NCI-H510A (cell line): ENCODE measurements at places on chromosomes 3 and 15.

DNA sequence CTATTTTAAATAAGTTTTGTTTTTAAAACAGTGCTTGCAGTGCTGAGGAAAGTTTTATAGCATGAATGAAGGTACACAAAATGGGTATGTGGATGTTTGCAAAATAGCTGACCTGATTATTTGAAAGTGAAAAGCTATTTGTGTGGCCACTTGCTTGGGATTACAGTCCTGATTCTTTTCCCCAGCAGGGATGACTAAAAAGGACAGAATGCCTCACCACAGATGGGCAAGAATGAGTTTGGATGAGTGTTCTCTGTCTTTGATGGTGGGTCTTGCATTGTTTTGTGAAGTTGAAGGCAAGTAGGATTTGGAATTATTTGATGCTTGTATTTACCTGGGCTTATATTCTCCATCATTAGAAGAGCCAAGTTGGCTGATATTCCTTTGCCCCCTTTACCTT, 48.8 kb upstream of the MEIS2 start:
- DNase-seq, result no peak

GRCh38 chr3:60047426-60048200, 997.8 kb upstream of the CFAP20DC start:
- no peak for DNase-seq

- DNase-seq, result no peak
Measured at GRCh38 chr3:23666818-23667217, 138.9 kb upstream of the UBE2E1 start.

GRCh38 chr15:63028442-63029110, 14.0 kb upstream of the TPM1 start:
- DNase-seq, result no peak

DNA sequence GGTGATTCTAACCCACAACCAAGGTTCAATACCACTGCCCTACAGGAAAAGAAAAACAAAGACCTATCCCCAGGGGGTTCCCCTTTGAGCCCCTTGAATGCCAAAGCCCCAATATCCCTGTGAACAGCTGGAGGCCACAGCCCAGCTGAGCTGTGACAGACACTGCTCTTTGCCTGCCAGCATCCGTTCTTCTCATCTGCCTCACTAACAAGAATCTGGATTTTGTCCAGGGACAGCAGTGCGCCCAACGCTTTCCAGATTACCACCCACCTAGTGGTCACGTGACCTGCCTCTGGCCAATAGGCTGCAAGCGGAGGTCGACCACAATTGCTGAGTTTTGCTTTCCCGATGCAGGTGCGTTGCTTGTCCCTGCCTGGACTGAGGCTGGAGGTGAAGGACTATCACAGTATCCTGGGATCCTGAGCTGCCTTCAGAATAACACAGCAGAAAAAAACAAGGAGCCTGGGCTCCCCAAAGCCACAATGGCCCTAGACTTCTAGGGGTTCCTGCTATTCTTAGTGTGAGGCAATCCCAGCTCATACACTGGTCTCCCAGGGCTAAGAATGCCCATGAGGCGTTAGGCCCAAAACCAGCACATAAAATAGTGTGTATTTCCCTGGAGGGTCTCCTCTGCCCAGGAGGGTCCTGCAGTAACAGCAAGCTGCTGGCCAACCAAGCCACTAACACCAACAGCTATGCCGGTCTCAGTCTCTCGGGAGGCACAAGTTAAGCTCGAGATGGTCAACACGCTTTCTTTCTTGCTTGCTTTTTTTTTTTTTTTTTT, 13.8 kb downstream of the BDH1 start:
- peak; percentile 75 for DNase-seq

DNA sequence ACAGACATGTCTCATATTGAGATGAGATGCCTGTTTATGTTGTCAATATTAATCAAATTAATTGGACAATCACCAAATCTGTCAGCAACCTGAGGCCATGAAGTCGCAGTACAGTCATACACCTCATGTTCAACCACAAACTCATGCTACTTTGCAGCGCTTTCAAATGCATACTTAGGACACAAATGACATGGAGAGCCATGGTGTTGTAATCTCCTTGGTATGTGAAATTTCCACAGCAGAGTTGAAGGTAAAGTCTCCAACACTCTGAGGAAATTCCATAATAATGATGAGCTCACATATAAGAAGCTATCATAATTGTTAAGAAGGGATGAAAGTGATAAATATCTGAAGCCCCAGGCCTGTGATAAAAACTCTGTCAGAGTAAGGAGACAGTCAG, 873.9 kb downstream of the MCTP2 start:
- no peak for DNase-seq

GRCh38 chr15:74955796-74956647, 550 bp downstream of the RPP25 start:
- no peak for DNase-seq

DNA sequence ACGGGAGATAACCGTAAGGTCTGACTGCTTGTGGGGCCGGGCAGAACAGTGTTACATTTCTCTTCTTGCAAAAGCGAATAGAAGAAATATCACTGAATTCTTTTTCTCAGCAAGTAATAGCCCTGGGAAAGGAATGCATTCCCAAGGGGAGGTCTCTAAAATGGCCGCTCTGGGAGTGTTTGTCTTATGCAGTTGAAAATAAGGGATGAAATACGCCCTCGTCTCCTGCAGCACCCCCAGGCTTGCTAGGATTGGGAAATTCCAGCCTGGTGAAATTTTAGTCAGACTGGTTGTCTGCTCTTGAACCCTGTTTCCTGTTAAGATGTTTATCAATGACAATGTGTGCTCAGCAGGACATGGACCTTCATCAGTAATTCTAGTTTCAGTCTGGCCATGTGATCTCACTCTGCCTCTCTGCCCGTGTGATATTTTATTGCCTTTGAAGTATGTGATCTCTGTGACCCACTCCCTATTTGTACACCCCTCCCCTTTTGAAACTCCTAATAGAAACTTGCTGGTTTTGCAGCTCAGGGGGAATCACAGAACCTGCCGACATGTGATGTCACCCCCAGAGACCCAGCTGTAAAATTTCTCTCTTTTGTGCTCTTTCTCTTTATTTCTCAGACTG, 715.6 kb downstream of the ROBO1 start:
- no peak for DNase-seq

DNA sequence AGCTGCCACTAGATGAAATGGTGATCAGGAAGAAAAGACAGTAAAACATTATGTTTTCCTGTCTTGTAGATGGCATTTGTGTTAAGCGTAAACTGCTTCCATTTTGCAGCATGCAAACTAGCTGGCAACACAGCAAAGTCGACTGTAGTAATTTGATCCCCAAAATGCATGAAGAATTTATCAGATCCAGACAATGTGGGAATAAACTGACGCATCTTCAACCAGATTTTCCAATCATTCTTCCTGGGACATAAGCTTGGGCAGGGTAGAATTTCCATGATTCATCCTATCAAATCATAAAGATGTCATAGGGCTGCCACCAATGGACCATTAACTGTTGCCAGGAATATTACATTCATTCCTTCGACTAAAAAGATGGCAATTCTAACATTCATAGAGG, 260.3 kb downstream of the ERC2 start:
- DNase-seq, result no peak

DNA sequence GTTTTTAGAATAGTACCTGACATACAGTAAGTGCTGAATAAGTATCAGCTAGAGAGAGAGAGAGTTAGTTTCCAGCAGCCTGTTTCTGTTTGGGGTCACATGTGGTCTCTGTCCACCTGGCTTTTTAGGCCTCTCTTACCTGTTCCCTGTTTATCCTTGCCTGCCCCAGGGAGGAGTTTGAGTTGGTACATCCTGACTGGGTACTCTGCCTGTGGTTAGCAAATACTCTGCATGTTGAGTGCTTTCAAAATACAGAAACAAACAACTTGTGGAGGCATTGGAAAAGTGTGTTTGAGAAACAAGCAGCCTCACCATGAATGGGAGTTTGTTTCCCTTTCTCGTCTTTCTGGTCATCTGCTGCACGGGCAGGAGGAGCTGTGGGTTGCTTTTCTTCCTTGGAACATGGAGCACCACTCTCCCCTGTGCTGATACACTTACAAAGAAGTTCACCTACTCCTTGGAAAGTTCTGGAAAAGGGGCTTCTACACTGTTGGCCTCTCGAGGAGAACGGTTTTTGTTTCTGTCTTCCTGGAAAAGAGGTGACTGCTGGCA, 166.1 kb downstream of the PGPEP1L start:
- no peak for DNase-seq

DNA sequence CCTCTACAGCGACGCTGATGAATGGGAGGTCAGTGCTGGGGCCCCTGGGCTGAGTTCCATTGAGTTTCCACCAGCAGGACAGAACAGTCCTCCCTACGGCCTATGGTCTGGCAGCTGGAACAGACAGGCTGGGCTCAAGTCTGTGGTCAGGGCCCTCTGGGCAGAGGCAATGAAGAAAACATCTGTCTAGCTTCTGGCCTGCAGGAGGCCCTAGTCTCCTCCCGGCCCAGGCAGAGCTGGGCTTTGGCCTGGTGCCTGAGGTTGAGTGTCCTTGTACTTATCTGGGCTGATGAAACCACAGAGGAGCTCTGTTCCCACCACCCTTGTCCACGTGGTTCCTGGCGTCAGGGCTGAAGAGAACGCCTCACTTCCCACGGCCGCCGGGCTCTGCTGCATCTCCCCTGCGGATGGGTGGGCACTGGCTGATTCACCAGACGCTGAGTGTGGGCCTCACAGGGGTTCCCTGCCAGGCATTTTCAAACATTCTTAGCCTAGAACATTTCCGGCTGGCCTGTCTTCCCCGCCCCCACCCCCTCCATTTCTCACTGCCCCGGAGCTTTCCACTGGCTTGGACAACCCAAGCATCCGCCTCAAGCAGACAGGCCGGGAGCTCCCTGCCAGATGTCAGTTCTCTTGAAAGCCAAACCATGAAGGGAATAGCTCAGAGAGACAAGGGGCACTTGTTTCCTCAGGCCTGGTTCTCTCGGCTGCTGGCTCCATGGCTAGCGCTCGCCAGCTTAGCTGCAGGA, 20.3 kb downstream of the PPCDC start:
- no peak for DNase-seq

DNA sequence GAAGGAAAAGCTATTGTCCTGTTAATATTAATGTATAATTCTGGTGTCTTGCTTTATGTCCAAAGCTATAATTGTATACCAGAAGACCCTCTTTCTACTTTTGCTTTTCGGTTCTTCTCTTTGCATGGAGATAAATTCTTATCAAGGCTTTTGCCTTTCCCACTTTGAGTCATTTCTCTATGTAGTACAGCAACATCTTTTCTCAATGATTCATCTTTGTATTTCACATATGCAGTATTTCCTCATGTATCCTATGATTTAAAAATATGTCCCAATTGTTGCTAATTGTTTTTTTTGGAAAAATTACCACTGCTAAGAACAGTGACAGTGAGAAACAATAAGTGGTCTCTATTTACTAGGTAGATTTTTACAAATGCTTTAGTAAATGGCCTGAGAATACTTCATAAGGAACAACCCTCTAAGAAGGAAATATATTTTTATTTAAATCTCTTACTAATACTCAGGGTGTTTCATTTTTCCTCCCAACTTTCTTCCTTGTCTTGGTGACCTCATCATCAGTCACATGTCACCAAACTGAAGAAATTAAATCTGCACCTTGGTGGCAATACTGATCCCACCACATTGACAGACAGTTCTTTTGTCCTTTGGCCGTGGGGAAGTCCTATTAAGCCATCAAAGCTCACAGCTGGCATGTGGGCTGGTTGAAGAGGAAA, 290.6 kb downstream of the SATB1 start:
- no peak for DNase-seq

GRCh38 chr15:88704791-88705768, 66.3 kb downstream of the ISG20 start:
- DNase-seq, result no peak

- no peak for DNase-seq
Measured at GRCh38 chr15:27324886-27325615, 354.1 kb downstream of the GABRG3 start.

GRCh38 chr3:115187149-115187757, 40.2 kb upstream of the ZBTB20 start:
- DNase-seq, result no peak

DNA sequence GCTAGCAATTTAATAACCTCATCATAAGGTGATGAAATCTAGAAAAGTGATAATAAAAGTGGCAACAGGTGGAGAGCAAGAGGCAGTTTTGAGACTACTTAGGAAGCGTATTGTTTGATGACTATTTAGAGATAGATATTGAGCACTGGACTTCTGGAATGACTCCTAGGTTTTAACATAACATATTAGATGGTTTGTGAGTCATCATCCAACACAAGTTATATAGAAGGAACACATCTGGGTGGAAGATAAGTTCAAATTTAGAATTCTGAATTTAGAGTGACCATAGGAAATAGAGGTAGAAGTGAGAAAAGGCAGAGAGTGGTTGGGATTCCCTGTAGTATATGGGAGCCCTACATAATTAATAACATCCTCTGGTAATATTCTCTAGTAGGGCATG, 282.8 kb upstream of the ALCAM start:
- no peak for DNase-seq

- DNase-seq, result no peak
Measured at GRCh38 chr15:85756411-85757072, 38.2 kb downstream of the KLHL25 start.

DNA sequence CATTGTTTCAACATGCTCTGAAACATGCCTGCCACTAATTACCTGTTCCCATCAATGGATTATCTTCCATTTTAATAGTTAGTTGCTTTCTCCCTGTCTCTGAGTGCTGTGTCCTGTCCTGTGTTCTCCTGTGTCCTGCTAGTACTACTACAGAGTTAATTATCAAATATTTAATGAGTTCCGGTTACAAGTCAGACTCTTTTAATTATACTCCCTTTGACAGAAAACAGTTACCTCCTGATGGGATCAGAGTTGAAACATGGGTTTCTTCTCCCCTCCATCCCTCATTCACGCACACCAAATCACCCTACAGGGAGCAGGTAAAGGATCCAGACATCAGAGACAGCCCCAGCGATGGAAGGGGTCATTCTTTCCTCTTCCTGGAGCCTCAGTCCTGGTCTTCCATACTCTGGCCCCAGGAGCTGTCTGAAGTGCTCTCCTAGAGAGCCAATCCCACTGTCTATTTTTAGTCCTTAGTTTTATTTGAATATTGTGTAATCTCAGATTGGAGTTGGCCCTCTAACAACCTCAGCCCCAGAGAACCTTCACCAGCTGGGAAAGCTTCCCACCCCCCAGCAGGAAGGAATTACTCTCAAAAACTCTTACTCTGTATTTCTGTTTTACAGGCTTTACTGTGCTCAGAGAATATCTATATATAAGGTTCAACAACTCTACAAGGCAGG, 137.0 kb upstream of the C2CD4B start:
- no peak for DNase-seq

GRCh38 chr15:76787273-76787672, 117.9 kb downstream of the SCAPER start:
- no peak for DNase-seq

DNA sequence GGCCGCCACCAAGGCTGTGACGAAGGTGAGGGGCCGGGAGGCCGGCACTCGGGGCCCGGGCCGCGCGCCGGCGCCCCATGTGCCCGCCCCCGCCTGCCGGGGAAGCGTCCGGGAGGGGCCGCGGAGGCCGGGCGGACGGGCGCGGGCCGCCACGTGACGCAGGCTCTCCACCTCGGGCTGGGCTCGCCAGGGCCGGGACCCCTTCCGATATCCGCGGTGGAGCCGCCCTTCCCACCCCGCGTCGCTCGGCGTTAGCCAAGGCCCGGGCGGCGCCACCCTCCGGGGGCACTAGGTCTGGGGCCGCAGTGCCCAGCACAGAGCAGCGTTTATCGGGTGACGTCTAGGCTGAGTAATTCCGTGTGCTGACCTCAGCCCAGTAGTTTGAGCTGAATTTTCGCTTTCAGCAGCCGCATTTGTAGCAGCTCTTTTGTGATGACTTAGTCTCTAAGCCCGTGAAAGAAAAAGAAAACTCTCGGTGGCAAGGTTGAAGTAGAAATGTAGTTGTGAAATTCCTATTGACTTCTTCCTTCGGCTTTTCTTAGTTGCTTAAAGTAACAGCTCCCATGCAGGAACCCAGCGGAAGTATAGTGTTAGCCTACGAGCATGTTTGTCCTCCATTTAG, 885 bp downstream of the CDV3 start:
- no peak for DNase-seq
